ENCODE measurements at places on chromosomes 3 and 15.

GRCh38 chr15:92288755-92289154, 104.9 kb upstream of the ST8SIA2 start:
- no peak for DNase-seq

DNA sequence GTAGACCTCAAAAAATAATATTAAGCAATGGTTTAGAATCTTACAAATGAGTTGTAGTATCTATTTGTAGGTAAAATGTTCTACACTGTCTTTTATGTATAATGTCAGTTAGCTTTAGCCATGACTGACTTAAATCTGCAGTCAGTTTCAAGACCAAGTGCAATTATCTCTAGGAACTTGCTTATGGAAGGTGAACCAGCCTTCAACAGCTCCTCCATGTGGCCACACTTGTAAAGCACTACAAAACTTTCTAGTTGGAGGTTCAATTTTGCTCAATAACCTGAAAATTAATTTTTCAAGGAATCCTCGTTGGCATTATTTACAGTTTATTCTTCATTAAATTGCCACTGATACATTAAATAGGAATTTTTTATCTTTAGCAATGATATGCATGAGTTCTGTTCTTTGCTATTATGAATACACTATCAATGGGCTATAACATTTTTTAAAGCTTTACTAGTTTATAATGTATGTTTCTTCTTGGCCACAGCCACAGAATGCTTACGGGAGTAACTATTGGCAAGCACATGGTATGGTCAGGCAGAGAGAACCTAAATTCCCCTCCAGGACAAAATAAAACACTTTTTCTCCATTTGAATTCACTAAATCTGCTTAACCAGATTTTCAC, 315.3 kb upstream of the UBE2E2 start:
- no peak for DNase-seq

GRCh38 chr3:124266487-124266886, 274.6 kb upstream of the ROPN1 start:
- no peak for DNase-seq

GRCh38 chr3:32531010-32531647, 28.5 kb upstream of the CMTM6 start:
- DNase-seq, result no peak

- DNase-seq, result no peak
Measured at GRCh38 chr15:68967948-68968347, 37.6 kb downstream of the SPESP1 start.

DNA sequence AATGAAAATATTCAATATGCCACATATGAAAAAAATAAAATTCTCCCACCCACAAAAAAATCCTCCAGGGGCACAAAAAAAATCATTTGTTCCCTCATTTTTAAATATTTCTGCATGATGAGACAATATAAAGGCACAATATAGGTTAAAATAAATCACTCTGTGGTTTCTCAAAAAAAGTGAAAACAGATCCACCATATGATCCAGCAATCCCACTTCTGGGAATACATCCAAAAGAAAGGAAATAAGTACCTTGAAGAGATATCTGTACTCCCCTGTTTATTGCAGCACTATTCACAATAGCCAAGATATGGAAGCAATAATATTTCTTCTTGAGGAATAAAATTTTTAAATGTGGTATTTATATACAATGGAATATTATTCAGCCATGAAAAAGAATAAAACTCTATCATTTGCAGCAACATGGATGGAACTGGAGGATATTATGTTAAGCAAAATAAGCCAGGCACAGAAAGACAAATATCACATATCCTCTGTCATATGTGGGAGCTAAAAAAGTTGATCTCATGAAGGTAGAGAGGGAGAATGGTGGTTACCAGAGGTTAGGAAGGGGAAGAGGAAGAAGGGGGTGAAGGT, 1.5 kb downstream of the ATP8B4 start:
- DNase-seq, result no peak

DNA sequence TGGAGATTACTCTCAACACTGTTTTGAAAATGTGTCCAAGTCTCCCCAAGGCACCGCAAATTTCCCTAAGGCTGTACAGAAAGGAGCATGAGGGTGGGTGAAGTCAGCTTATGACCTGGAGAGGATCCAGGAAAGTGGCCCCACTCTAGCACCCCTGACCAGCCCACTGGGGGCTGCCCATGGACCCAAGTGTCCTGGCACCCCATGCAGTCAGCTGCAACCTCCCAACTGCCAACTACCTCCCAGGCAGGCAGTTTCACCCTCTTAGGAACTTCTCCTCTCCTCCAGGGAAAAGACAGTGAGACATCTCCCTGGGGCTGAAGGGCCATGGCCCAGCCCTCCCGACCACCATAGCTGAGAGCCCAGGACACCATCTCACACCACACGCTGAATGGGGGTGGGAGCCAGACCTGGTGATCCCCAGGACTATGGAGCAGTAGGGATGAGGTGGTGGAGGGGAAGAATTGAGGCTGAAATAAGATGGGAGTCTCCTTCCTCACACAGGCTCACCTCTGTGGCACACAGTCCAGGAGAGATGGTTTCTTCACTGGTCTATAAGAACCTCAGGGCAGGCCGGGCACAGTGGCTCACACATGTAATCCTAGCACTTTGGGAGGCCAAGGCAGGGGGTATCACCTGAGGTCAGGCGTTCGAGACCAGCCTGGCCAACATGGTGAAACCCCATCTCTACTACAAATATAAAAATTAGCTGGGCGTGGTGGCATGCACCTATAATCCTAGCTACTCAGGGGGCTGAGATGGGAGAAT, 104.4 kb downstream of the DAPK2 start:
- DNase-seq, result no peak

- DNase-seq, result no peak
Measured at GRCh38 chr3:31634476-31634875, 101.8 kb downstream of the STT3B start.

GRCh38 chr3:150260398-150260710, 147.7 kb upstream of the TSC22D2 start:
- DNase-seq, result no peak

DNA sequence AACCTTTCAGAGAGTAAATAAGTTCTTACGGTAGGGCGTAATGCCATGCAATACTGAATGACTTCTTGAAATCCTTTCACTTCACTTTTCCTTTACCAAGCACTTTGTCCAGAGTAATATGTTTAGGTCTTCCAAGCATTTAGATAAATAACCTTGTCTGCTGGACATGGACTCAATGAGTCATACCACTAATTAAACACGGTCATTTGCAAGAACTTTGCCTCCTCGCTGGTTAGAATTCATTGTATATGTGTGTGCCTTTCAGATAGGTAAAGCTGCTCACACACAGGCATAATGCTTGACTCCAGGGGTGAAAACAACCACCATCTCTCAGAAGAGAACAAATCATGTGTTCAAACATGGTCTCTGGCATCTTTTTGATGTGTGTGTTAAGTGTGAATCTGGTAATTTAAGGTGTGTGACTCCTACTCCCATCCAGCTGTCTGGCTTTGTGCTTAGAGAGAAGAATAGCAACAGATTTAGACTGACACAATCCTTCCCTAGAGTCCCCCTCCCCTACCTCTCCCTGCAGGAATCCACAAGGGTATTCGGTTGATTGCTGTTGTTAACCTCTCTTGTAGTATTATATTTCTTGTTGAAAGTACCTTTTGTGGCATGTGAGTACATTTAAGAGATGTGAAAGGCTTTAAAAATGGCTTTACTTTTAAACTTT, 419.0 kb downstream of the CNTN4 start:
- DNase-seq, result no peak

- DNase-seq, result no peak
Measured at GRCh38 chr3:181313335-181313734, 323.8 kb upstream of the DNAJC19 start.

DNA sequence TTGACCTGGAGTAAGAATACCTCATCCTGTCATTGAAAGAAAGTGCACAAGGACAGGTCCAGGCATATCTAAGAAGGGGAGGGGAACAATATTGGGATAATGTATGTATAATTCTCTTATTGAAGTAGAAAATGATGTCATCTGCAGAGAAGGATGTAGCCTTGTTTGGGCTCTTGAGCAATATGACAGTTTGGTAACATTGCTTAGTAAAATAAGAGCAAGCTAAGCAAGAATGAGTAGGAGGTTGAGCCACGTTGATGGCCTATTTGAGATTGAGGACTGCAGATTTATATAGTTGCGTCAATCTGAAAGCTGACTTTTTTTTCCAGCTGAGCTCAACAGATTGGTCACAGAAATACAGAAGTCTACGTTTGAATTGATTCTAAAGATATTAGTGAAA, 145.2 kb downstream of the FILIP1L start:
- no peak for DNase-seq

GRCh38 chr3:190867071-190867470, 4.6 kb upstream of the GMNC start:
- no peak for DNase-seq

DNA sequence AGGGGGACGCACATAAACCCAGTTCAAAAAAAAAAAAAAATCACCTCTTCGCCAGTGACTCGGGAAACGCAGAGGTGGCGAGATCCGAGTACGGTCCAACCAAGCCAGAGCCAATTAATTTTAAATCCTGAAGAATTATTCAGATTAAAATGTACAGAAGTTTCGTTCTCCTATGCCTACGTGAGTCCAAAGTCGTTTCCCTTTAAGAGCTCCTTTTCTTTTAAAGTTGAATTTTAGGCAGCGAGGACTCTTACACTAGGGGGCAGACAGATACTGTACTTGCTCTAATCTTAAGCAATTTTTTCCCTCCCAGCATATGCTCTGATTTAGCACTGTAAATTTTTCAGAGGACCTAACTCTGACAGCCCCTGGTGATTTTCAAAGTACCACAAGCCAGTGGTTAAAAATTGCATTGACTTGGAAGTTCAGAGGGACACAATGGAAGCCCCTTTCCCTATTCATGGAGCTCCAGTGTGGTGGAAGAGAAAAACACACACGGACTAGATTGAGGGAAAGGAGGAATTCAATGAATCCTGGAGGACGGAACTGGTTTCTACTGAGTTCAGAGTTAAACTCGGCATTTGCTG, 3.3 kb upstream of the NR2F2 start:
- DNase-seq, result no peak

DNA sequence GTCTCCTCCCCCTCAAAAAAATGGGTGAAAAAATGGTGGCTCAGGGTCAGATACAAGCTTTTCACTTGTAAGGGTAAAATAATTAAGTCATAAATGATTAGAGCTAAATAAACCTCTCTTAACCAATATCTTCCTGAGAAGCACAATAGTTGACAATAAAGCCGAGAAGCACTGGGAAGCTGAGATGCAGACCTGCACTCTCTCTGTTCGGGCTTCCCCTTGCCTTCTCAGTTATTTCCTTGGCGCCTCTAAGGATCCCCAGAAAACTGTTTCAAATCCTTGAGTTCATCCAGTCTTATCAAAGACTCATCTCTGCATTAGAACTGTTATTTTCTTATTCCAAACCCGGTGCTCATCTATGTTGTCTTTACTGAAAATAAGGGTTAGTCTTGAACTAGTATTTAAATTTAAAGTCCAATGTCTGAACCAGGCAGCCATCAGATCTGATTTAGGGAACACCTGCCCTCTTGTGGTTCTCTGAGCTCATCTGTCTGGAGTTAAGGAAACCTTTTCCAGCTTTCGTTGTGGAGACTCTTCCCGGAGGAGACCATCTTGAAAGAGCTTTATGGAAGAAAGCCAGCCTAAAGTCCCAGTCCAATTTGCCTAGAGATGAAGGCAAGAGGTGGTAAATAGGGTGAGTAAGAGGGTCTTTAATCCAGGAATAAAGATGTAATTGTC, 256.4 kb upstream of the MCTP2 start:
- DNase-seq, result no peak

DNA sequence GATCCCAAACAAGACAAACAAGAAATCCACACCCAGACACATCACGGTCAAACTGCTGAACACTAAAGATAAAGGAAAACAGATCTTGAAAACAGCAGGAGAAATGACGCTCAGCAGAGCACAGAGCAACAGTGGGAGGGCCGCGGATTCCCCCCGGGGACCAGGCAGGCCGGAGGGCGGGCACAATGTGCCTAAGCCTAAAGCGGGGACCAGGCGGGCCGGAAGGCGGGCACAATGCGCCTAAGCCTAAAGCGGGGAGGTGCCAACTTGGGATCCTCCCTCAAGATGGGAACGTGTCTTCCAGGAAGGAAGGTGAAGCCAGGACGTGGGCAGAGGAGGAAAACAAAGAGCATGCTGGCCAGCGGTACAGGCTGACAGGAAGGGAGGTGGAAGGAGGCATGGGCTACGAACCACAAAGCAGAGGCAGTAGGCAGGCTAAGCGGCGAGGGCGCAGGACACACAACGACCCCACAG, 31.1 kb downstream of the CYFIP1 start:
- no peak for DNase-seq

- DNase-seq, result no peak
Measured at GRCh38 chr3:155423526-155424322, 130.2 kb upstream of the STRIT1 start.

DNA sequence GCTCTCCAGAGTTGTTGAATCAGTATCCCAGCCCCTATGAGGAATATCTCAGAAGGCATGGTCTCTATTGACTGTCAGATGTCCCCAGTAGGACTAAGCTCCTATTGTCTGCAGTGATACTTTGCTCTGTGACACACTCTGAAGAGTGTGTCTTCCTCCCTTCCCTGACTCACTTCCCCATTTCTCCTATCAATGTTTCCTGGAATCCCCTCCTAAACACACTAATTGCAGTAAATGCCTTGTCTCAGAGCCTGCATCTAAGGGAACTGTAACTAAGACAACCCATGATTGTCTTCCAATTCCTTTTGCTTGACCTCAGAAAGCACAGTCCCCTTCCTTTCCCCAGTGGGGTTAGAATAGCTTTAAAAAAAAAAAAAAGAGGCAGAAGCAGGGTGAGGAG, 397.3 kb upstream of the PROK2 start:
- no peak for DNase-seq

DNA sequence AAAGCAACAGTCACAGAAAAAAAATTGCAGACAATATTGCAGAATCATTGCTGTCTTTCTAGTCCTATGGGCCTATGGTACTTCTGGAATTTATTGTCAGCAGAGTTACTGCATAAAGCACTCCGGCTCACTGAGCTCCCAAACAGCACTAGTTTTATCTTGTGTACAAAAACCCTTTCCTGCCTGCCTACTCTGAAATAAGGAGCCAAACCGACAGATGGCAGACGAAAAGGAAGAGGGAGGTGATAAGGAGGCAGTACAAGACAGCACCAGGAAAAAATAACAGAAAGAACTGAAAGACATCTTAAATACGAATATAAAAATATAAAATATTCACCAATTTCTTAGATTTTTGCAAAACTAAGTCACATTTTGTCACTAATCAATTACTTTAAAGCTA, 15.6 kb downstream of the HERC1 start:
- no peak for DNase-seq

DNA sequence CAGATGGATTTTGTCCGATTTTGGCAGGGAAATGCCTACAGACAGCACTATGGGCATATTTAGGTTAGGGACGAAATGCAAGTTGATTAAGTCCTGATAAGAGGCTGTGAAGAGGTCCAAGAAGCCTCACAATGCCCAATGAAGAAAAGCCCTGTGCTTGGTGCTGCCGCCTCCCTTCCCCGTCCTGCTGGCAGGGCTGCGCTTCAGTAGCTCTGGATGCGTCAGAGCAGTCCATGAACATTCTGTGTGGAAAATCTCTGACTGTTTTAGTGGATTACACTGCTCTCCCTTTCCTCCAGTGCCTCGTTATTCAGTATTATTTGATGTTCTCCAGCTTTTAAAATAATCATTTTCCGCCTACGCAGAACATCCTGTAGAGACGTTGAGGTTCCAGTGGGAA, 39.6 kb downstream of the MLH1 start:
- no peak for DNase-seq
